Muscle of back (tissue), 13 donors: ENCODE measurements at places on chromosomes 5 and 9.
A peak's percentile ranks its signal among the peaks of the same experiment; 100 is the strongest.

DNA sequence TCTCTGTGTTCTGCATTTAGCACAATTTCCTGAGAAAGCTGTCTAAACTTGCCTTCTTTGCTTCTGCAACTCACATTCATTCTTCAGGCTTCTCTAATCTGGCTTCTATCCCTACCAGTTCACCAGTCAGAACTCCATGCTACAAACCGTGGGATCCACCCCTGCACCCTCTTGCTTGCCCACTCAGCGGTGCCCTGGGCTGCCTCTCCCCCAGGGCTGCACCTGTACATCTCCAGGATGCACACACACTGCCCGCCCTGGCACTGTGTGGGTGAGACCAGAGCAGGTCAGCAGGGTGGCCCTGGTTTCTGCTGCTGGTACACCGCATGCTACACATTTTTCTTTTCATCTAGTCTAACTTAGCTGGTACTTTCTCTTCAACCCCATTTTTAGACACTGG is 127.1 kb downstream of the FANCC start:
- DNase-seq: no peak

- DNase-seq: peak; percentile 73
Measured at GRCh38 chr5:150801117-150801927, 22.8 kb downstream of the SMIM3 start.

DNA sequence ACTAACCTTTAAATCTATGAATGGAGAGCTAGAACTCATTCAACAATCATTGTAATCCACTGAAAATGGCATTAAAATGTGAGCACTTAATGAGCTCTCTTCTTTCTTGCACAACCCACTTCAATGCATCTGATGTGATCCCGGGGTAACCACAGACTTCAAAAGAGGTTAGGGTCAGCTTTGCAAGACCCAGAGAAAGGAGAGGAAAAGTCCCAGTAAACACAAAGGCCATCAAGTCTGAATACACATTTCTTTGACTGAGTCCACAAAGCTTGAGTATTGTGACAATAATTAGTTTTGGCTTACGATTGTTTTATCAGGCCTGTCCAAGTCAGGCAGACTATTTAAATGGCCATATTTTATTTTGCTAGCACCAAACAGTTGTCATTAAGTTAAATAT is 148.8 kb upstream of the ZNF608 start:
- no peak for DNase-seq

GRCh38 chr5:75566710-75567309 is 44.4 kb upstream of the ANKDD1B start:
- DNase-seq: peak; percentile 92

- DNase-seq: no peak
Measured at GRCh38 chr9:26870292-26870691, 22.3 kb downstream of the CAAP1 start.

- peak; percentile 77 for DNase-seq
Measured at GRCh38 chr5:76601470-76601869, 21.7 kb downstream of the F2RL2 start.

DNA sequence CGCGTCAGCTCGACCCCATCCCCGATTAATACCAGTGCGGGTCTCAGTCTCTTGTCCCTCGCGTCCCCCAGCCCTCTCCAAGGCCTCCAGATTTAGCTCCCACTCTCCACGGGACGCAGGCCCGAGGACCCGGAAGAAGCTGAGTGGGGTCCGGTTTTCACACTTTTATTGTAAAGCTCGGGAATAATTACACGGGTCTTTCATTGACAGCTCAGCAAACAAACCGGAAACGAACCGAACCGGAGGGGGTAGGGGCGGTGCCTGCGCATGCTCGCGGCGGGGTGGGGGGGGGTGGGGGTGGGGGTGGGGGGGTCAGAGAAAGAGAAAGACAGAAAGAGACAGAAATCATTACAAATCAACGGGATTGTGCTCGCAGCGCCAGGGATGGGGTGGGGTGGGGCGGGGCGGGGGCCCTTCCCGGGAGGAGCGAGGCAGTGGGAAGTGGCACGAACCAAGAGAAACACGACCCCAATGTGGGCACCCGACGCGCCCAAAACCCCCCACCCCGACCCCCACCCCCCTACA is 27.9 kb downstream of the PCDH1 start:
- DNase-seq: peak; percentile 39

DNA sequence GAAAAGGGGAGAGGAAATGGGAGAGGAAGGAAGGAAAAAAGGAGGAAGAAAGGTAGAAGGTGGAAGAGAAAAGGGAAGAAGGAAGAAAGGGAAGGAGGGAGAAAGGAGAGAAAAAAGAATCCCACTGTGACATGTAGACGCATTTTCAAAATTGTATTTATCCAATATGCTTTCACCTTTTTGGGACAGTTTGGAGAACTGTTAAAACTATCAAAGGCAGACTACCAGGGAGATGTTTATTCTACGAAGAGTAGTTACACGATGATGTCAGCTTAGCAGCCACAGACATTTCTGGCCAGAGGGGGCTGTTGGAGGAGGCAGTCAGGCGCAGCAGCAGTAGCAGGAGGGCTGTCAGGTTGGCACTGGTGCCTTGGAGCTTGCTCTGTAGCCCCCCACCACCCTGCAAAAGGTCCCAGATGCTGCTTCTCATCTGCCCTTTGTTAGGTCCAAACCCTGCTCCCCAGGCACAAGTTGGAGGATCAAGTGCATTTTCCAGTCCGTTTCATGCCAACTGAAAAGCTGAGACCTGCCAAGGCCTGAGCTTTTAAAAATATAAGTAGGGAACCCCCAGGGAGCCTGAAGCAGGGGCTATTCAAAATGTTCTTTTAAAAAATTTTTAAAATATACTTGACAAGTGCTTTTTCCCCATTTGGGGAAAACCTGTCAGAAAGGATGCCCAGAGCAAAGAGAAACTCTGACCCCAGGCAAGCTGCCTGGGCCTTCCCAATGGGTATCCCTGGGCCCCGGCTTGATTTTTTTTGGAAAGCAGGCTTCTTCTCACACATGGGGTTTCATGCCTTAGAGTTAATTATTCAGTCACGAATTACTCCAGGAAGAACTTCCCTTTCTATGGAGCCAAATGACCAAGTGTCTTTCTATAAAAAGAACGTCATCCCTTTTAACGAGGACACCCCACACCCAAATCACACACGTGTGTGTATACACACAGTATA is 203.3 kb downstream of the SLIT3 start:
- no peak for DNase-seq

DNA sequence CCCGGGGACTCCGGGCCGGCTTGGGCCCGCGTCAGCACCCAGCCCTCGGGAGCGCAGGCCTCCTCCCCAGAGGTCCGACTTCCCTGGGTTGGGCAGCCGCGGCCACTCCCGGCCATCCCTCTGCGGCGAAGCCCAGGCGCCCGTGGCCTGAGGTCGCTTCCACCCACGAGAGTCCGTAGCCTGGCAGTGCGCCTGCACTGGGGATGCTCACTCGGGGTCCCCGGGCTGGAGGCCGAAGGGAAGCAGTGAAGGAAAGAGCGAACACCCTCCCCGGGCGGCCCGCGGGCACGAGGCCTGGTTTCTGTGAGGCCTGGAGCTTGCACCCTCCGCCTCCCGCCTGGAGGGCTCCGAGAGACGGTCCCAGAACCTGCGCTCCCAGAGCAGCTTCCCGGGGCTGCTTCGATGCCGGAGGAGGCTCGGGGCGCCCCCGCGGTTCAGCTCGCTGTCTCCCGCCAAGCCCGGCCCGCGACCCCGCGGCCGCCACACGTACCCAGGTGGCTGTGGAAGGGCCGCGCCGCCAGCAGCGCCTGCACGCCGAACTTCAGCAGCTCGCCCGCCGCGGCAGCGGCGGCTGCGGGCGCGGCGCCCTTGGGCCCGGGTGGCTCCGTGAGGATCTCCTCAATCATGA is 607 bp downstream of the BARX1 start:
- no peak for DNase-seq

DNA sequence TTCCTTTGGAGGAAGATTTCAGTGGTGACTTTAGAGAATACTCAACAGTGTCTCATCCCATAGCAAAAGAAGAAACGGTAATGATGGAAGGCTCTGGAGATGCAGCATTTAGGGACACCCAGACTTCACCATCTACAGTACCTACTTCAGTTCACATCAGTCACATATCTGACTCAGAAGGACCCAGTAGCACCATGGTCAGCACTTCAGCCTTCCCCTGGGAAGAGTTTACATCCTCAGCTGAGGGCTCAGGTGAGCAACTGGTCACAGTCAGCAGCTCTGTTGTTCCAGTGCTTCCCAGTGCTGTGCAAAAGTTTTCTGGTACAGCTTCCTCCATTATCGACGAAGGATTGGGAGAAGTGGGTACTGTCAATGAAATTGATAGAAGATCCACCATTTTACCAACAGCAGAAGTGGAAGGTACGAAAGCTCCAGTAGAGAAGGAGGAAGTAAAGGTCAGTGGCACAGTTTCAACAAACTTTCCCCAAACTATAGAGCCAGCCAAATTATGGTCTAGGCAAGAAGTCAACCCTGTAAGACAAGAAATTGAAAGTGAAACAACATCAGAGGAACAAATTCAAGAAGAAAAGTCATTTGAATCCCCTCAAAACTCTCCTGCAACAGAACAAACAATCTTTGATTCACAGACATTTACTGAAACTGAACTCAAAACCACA is 67.4 kb downstream of the VCAN start:
- no peak for DNase-seq
